ENCODE measurements at places on chromosomes 12 and 14.

GRCh38 chr12:30843211-30843610 is 83.3 kb upstream of the TSPAN11 start:
- no peak for DNase-seq

- DNase-seq = no peak
These were observed 29.1 kb downstream of the SYNE2 start for GRCh38 chr14:63881926-63882325.

- DNase-seq = no peak
These were observed 280.5 kb downstream of the PCNX1 start for GRCh38 chr14:71187633-71188356.

- DNase-seq = no peak
These were observed 14.9 kb downstream of the RNF212B start for GRCh38 chr14:23252420-23253333.

GRCh38 chr12:9244894-9245293 is 36.7 kb upstream of the PZP start:
- peak; percentile 47 for DNase-seq

GRCh38 chr12:102232036-102232435 is 34.4 kb upstream of the PMCH start:
- no peak for DNase-seq

DNA sequence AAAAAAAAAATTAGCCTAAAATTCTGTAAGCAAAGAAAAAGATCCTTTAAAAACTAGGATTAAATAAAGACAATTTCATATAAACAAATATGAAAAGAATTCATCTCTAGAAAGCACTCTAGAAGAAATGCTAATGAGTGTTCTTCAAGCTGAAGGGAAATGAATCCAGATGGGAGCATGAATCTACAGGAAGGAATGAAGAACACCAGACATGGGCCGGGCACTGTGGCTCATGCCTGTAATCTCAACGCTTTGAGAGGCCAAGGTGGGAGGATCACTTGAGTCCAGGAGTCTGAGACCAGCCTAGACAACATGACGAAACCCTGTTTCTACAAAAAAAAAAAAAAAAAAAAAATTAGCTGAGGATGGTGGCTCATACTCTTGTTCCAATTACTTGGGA is 297.2 kb downstream of the FBXL14 start:
- no peak for DNase-seq

DNA sequence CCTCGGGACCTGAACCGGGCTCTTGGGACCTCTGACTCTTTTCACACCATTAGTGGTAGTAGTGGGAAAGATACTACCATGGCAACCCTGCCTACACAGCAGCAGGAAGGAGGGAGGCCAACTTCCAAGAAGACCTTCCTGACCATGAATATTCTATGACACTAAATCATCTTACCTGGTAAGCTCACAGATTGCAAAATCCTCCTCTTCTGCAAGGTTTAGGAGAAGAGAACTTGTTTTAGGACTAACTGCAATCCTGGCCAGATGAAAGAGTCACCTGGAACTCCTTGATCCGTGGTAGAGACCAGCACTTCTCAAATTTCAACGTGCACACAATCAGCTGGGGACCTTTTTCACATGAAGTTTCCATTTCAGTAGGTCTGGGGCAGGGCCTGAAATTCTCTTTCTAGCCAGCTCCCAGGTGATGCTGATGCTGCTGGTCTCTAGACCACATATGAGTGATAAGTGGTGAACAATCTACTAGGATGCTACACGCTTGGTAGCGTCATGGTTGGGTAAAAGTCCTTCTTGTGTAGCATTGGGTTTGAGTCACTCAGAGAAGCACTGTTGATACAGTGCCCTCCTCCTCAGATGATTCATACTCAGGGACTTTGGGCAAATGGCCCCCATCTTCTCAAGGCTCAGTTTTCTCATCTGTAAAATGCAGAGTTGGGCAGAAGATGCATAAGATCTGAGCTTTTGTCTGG is 35.6 kb upstream of the FICD start:
- DNase-seq = no peak

DNA sequence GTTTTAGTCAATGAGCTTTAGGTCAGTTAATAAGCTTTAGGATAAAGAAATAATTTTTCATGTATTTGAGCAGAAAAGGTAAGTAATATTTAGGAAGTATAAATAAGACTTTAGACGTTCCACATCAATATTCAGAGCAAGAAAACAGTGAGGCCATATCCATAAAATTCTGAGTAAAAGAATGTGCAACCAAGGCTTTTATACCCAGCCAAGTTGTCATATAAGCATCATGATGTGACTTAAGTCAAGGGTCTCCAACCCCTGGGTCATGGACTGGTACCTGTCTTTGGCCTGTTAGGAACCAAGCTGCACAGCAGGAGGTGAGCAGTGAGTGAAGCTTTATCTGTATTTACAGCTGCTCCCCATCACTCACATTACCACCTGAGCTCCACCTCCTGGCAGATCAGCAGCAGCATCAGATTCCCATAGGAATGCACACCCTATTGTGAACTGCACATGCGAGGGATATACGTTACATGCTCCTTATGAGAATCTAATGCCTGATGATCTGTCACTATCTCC is 74.1 kb downstream of the ZNF664 start:
- DNase-seq = no peak

DNA sequence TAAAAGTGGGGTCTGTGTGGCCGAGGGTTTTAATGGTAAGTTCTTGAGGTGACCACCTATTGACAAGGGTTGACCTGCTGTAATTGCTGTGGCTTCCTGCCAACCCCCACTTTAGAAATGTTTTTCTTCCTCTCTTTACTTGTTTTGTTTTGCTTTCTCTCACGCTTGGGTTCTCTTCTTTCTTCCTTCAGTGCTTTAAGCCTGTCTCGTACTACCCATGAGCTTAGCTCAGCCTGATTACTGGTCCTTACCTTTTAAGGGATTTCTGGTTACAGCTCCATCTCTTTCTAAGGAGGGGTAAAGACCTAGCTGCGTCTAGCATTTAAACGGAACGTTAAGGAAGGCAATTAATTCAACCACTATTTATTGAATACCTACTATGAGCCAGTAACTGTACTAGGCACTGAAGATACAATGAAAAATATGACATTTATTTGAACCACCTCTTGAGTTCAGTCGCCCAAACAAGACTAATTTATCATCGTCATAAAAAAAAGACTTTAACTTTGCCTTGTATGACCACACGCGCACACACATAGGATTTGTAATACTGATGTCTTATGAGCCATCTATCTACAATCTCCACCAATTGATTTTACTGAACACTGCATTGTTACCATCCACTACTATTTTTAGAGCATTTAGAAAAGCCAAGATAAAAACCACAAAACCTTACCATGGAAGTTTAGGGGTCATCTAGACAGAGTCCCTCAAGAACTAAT is 888 bp upstream of the PPP1R12A start:
- DNase-seq = no peak

DNA sequence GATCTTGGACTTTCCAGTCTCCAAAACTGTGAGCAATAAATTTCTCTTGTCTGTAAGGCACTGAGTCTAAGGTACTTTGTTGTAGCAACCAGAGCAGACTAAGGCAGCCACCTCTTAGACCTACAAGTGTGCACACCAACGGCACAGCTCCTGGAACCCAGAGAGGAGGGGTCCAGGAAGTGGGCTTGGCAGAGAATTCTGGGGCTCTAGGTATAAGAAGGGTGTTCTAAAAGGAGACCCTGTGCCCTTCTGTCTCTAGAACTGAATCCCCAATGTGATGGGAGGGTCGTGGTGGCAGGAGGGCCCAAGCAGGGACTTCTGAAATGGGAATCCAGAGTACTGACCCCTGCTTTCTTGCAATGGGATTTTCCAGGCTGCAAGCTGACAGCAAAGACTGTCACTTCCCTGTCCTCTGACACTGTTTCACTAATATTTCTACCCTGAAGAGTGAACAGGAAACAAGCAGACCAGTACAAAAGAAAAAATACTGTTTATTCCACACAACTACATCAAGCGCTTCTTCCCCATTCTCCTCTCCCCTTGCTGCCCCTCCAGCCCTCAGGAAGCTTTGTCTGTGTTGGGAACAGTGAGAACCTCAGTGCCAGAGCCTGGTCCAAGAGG is 13.6 kb upstream of the TFCP2 start:
- no peak for DNase-seq

DNA sequence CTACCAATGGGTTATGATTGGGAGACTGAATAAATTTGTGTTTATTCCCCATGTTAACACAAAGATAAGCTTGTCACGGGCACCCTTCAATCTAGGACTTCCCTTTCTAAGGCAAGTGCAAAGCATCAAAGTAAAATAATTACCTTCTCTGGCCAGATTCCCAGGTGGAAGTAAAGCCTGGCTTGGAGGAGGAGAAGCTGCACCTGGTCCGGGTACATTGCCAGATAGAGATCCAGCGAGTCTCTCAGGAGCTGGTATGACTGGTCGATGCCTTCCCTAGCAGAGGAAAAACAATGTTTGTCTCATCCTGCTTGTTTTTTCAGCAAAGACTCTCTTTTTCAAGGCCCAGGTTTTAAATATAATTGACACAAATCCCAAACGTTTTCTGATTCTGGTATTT is 24.9 kb downstream of the FBXO21 start:
- DNase-seq = no peak

- DNase-seq = no peak
These were observed 35.6 kb downstream of the UBE3B start for GRCh38 chr12:109513051-109513450.

DNA sequence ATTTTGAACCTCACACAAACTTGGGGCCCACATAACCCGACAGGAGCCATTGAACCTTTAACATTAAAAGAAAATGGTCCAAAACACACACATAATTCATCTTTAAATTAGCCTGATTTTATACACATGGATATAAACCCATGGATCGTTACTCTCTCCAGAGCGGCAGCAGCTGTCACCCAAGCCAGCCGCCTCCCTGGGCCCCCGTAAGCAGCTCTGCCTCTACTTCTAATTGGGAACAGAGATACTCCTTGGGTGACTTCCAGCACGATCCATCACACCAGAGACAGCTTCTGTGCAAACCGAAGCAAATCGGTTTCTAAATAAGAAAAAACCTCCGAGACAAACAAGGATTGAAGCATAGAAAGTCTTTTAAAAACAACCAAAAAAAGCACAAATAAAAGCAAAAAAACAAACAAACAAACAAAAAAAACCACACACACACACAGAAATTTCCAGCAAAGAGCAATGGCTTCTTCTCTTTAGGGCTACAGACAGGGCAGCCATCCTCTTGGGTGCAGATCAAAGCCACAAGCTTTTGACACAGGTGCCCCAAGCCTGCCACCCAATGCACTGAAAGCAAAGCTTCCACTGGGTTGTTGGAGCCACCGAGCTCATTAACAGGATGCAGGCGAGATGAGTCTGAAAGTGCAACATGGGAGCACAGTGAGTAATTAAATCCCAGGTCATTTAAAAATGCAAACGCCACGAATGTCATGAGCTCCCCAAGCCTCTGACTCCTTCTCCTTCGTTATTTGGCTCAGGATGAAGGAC is 156.9 kb downstream of the DPF3 start:
- DNase-seq = no peak

GRCh38 chr14:68637106-68638021 is 155.5 kb downstream of the ZFP36L1 start:
- DNase-seq = no peak

DNA sequence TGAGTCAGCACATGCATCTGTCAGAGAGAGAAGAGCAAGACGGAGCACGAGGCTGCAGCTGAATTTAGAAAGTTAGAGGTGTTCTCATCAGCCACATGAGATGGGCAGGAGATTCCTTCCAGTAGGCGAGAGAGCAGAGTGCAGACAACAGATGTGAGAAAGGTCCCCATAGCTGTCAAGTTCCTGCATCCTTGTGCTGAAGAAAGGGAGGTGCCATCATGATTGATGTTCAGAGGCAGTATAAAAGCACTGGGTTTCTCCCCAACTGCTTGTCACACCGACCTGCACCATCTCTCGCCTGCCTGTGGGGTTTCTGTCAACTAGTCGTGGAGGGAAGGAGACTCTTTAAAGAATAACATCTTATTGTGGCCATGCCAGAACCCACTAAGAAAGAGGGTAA is at the start of gene MYBPC1:
MYBPC1 (plus strand) TSS at position 272 of the 400 bp plus-strand sequence; CDS start at position 372, 100 bp downstream.
- DNase-seq = no peak

DNA sequence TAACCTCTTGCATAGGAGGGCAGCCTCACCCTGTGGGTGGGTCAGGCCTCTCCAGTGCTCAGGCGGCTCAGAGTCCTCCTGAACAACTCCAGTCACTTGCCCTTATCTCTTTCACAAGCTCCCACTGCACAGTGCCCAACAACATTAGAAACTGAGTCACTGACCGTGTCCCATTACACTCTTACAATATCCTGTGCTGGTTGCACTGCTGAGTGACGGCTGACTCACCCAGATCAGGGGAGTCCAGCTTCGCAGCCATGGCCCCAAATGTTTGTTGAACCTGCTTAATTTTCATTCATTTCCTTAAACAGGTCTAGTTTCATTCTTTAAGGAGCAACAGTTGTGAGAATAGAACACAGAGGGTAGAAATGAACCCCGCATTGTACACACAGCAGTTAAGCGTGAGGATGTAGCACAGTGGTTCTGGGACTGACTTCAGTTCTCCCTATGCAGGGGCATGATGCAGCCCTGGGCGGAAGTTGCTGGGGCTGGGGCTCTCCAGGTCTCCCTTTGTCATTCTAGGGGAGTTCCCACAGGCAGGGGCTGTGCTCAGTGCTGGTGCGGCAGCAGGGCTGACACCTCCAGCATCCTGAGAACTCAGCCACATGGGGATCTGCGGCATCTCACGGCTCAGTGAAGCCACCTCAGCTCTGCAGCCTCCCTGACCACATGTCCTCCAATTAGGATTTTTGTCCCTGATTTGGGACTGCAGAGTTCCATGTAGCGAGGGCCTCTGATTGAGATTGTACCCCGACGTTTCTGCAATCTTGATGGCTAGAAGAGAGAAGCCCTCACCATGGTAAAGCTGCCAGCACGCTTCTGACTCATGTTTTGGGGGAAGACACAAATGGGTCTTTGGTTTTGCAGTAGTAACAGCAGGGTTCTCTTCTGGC is 16.1 kb downstream of the GPR68 start:
- peak; percentile 74 for DNase-seq

DNA sequence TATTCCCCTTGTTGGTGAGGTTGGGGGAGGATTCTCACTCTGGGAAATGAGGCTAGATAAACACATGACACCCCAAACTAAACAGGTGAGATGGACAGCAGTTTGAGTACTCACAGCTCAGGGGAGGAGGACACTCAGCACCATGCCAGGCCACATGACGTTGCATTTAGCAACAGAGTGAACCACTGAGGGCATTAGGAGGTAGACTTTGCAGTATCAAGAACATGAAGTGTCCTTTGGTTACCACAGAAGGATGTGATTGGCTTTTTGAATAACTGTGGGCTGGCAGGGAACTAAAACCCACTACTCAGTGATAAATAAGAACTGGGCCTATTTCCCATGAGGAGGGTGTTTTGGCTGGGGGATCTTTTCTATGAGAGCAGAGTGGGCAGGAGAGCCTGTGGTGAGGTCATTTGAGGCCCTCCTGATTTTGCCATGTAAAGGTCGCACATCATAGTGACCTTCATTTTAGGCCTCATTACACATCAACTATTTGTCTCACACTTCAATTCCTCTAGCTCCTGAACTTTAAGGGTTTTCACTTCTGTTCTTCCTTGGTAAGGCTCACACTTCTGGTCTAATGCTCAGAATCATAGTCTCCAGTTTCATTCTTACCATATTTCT is 89.8 kb upstream of the PRKD1 start:
- no peak for DNase-seq

- DNase-seq = no peak
These were observed 15.5 kb upstream of the CYP46A1 start for GRCh38 chr14:99668307-99669295.
